ENCODE measurements at places on chromosomes 4 and X.
A peak's percentile ranks its signal among the peaks of the same experiment; 100 is the strongest.

- no peak for DNase-seq
Observed at GRCh38 chr4:154529728-154530519, 20.3 kb downstream of the PLRG1 start.

DNA sequence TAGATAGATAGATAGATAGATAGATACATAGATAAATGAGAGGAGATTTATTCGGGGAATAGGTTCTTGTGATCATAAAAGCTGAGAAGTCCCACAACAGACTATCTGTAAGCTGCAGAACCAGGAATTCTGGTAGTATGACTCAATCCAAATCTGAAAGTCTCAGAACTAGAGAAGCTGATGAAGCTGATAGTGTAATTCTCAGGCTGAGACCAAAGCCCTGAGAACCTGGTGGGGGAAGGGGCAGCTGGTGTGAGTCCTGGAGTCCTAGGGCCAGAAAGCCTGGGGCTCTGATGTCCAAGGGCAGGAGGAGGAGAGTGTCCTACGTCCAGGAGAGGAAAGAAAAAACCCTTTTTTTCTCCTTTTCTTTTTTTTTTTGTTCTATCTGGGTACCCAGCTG lies 8.0 kb upstream of the BANK1 start:
- DNase-seq = no peak

- DNase-seq = no peak
Observed at GRCh38 chr4:2069161-2069971, 10.2 kb downstream of the NAT8L start.

DNA sequence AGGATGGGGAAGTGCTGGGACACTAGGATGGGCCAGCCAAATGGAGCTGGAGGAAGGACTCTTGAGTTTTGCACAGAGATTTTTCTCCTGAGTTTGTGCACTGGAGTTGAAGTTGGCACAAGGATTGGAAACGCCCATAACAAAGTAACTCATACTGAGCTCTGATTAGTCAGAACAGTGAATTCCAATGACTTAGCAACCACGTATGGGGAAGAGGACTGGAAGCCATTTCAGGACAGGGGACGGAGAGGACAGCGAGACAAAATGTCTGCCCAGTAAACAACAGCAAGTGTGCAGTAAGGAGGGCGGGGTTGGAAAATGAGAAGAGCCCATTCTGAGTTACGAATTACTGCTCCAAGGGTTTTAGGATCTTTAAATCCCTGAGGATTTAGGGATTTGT lies 5.9 kb downstream of the RIPPLY1 start:
- DNase-seq = no peak

DNA sequence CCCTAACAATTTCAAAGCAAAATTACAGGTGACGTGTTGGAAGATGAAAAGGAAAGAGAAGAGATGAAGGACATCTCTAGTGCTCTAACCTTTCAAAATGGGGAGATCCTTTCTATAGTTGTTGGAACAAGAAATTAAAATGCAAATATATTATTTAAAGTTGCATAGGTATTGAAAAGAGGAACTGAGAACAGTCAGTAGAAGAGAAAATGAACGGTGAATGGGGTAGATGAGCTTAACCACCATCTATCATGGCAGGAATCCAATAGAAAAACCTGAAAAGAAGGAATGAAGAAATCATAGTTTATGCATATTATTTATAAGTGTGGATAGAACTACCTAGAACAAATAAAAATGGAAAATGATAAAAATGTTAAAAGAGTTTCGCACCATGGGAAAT lies 42.0 kb downstream of the ANXA5 start:
- DNase-seq = no peak

GRCh38 chr4:136741468-136741867 lies 790.8 kb downstream of the PCDH18 start:
- DNase-seq = no peak

GRCh38 chr4:148152868-148153625 lies 289.2 kb downstream of the NR3C2 start:
- DNase-seq = no peak

DNA sequence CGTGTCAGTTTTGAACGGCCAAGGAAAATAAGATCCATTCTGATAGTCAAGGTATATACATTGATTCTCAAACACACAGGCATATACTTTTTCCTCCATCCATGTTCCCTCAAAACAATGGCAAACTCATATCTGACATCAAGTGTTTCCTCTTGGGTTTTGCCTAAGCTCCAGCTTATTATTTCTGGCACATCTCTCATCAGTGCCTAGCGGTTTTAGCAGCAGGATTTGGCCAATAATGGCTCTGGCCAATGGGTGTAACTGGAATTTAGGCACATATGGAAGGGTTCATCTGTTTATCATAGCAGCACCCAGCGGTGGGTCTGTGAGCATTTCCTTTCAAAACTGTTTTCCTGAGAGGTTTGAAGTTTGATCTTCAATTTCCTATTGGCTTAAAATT lies 161.6 kb upstream of the TLL1 start:
- DNase-seq = no peak

- DNase-seq = no peak
Observed at GRCh38 chr4:161466316-161466715, 697.5 kb downstream of the FSTL5 start.

- no peak for DNase-seq
Observed at GRCh38 chr4:24248674-24249630, 335.4 kb downstream of the DHX15 start.

DNA sequence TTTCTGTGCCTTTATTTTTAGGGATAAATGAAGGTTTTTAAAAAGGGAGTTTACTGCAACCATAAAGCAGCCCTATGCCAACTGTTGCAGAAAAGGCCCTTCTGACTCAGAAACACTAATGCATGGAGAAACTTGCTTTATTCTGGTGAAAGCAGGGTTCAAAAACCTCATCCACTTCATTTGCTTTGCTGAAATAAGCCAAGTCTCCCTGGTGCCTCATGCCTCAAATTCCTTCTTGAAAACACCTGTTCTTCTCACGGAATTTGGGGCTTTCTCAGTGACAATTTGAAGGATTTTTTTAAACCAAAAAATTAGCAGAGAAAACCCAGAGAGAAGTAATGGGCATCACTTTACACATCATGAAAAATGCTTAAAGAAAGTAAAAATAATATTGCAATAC lies 349.0 kb downstream of the PCDH7 start:
- no peak for DNase-seq

DNA sequence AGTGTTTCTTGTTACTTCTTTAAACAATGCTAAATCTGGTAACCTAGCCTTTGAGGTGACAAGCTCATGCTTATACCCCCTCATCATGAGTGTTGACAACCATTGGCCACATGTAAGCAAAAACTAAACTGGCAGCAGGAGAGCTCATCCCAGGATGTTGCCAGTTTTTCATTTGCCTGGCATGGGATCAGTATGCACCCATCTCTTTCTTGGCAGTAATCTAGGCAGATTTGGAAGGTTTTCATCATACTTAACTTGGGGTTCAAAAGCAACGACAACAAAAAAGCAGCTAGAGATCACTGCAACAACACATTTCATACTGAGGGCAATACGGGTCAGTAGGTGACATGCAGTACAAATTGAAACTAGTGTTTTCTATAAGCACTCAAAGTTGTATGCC lies 122.0 kb downstream of the PPA2 start:
- no peak for DNase-seq

- no peak for DNase-seq
Observed at GRCh38 chrX:74009041-74009440, 294.9 kb upstream of the ZCCHC13 start.

DNA sequence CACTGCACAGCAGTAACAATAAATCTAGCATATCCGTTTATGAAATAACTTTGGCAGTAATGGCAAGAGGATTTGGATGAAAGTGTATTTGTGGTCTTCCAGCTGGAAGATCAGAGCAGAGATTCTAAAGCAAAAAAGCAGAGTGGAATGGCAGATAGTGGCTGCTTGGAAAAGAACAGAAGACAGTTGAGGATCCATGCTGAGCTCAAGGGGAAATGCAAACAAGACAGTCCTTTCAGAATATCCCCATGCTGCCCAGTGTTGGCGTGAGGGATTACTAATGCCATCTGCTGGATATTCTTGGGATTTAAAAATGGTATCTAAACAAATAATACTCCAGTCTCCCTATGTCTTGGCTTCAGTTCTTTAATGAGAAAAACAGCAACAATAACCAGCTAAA lies 629.1 kb upstream of the ATOH1 start:
- no peak for DNase-seq

DNA sequence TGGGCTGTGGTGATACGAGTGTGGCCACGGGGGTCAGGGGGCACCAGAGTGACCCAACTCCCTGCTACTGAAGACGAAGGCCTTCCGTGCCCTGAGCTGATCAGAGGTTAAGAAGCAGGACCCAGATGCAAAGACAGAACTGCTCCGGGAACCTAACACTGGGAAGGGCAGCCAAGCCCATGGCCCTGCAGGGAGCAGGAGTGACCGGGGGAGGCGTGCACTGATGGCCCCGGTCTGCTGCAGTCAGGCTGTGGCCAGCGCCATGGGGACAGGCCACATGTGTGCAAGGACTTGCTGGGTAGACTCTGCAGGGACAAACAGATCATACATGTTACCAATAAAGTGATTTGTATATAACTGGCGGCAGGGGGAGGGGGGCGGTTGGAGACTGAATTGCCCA lies 74.6 kb downstream of the ACOX3 start:
- DNase-seq = no peak

DNA sequence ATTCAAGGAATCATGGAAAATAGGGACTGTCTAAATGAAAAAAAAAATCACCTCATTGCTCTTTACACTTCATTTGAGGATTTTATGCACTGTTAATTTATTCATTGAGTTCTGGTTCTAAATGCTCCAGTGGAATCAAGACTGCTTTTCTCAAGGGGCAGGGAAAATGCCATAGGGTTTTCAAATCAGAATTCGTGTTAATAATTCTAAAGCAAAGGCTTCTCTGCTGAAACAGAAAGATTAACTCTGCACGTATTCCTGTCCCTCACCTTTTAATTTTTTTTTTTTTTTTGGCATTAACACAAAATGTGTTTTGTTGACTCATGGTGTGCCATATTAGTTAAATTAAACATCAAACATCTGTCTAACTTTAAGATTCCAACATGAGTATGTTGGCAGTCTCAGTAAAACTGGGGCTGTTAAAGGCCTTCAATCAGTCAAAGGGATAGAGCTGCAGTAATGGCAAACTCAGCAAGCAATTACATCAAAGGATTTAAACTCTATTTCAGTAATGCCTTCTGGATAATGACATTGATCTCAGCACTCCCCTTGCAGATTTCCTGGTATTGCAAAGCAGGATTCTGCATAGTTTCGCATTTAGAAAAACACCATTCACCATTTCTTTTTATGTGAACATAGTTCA lies 878.1 kb downstream of the RAPGEF2 start:
- no peak for DNase-seq

- no peak for DNase-seq
Observed at GRCh38 chr4:75069493-75070074, 136.7 kb downstream of the PARM1 start.

GRCh38 chr4:121651597-121651996 lies 45.2 kb downstream of the ANXA5 start:
- DNase-seq = no peak

- no peak for DNase-seq
Observed at GRCh38 chr4:185237175-185237574, 27.8 kb downstream of the SNX25 start.

- no peak for DNase-seq
Observed at GRCh38 chr4:38184404-38184803, 224.2 kb downstream of the PTTG2 start.

DNA sequence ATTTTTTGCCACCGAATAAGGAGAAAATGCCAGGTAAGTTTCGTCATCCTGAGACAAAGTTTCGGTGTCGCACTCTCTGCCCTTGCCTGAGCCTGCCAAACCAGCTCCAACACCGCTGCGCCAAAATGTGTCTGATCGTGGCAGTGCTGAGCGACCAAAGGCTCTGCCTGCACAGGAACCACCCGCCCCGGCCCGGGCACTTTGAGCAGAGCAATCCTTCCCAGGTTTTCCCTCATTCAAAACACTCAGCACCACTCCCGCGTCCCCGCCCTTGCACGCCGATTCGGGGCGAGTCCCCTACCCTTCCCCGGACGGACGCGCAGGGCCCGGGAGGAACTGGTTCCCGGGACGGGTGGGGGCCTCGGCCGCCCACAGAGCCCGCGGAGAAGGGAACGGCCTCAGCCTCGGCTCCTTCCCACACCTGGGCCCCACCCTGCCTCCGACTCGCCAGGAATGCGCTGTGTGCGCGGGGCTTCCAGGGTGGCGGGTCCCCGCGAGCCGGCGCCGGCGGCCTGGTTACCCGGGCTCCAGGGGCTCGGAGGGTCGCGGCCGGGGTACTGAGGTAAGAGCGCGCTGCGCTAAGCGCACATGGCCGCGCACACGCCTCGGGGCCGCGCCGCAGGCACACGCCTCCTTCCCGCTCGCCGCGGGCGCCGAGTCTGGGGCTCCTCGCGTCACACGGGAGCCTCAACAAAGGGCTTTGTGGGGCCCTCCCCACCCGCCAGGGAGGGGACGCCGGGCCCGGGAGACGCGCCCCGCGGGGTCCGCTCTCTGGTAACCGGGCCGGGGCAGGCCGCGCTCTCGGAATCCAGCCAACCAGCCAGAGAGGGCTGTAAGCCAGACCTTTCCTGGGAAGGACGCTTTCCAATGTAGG lies at the start of gene C4orf36:
C4orf36 (minus strand) TSS at position 661 of the 874 bp plus-strand sequence. CDS start 902 bp downstream, outside the sequence.
- peak; percentile 82 for DNase-seq
